ENCODE measurements at places on chromosomes 5 and 9.
A peak's percentile ranks its signal among the peaks of the same experiment; 100 is the strongest.

DNA sequence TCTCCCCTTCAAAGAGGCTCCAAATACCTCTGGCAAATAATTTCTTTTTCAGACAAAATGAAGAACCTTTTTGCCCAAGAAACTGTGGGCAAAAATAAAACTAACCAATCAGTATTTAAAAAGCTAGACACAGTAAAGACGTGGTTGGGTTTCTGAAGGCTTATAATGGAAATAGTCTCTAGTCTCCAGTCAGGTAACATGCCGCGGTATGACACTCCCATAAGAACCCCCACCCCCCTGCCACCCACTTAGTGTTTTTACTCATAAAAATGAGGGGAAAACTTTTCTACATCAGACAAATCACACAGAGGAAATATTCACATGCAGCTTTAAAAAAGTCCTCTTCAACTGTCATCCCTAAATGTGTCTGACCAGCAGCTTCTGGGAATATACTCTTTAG lies 105.3 kb downstream of the THBS4 start:
- no peak for DNase-seq

- no peak for DNase-seq
Observed at GRCh38 chr5:173529861-173530260, 86.6 kb downstream of the BOD1 start.

DNA sequence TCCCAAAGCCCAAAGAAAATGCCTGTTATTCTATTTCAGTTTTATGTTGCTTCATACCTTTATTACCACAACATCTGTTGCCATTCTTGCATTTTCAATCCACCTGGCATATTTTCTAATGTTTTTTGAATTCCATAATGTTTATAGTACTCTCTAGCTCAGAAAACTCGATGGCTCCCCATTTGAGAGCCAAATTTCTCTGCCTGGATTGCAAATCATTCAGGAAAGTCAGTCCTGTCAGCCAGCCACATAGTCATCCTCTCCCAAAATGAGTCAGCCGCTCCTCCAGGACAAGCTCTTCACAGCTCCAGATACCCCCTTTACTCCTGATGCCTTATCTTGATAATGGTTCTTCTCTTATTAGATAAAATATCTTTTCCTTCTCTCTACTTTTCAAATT lies 78.2 kb upstream of the ADCY2 start:
- peak; percentile 43 for DNase-seq

DNA sequence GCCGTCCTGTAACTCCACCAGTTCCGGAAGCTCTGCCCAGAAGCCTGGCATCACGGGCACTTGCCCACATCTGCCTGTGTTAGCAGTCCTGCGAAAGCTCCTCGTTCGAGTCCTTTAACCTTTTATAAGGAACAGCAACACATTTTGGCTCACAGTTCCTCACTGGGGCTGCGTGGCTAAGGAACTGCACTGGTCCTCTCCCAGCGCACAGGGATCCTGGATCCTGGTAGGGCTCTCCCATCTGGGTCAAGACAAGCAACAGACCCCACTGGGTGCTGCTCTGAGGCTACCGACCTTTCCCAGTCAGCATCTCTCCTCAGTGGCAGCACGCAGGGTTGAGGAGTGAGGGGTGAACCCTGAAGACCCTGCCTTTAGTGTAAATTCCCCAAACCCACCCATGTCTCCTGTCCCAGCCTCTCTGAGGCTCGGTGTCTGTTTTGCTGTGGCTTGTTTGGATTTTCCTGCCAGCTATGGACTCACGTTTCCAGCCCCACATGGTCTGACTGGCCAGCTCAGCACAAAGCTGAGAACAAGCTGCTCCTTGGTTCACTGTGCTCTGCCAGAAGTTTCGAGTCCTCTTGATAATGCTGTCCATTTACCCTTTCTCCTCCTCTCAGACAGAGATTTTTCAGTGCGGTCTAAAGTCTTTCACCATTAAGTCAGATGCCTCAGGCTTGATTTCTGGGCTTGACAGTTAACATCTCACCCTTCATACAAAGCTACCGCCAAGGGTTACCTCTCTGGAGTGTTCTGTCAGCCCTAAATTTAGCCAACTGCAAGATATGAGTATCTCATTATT lies 80.0 kb downstream of the AK8 start:
- DNase-seq, result no peak

DNA sequence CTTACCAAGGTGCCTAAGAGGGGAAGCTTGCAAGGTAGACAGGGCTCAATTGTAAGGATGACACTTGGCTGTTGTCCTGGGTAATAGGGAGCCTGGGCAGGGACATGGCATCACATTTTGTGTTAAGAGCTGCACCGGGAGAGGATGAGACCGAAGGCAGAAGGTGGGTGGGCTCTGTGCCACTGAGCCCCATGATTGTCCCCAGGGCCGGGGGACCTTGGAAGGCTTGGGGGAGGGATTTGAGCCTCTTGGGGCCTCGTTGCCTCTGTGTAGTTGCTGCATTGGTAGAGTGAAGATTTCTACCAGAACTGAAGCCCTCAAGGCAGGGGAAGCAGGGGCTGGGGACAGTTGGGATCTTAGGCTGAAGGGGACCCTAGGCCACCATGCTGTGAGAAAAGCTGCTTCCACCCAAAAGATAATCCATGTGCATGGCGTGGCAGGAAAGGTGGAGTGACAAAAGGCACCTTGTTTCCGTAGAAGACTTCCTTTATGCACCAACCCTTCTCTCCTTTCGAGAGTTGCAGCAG lies 11.9 kb downstream of the FGF18 start:
- no peak for DNase-seq

GRCh38 chr5:94627191-94627590 lies 8.7 kb downstream of the SLF1 start:
- no peak for DNase-seq

- DNase-seq, result no peak
Observed at GRCh38 chr9:16180091-16180490, 627.2 kb downstream of the CCDC171 start.

GRCh38 chr5:53165431-53166182 lies 56.0 kb upstream of the MOCS2 start:
- DNase-seq, result no peak

- DNase-seq, result no peak
Observed at GRCh38 chr9:93510041-93510440, 56.7 kb upstream of the FAM120AOS start.

DNA sequence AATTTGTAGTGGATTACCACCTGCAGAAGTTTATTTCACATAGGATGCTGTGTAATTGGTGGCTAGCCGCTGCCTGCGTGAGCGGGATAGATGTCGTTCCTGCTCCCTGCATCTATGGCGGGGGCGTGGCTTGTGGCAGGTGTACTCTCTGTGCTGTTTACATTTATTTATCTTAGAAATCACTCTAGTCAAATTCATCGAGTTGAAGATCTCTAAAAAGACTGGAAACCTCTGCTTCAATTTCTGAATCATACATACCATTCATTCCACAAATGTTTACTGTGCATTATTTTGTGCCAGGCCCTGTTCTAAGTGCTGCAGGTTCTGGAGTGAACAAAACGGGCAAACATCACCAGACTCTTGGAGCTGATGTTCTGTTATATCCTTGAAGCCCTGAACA lies 11.9 kb downstream of the ROPN1L start:
- no peak for DNase-seq

DNA sequence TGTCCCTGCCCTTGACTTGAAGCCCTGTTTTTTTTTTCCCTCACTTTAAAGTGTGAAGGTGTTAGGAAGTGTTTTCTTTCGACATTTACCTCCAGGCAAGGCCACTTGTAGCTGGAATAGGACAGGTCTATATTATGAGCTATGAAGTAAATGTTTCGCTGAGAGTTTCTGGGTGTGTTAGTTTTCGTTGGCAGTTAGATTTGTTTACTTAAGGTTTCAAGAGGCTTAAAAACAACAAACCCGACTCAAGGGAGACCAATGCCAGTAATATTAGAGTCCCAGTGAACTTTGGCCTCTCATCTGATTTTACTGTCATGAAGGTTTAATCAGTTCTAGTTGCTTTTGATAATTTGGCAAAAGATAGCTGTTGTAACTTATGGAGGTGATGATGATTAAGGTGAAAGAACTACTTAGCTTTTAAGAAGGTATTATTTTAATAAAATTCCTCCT lies 25.2 kb downstream of the OCLN start:
- DNase-seq, result no peak

- DNase-seq, result no peak
Observed at GRCh38 chr9:126783949-126784348, 20.9 kb upstream of the ZBTB43 start.

DNA sequence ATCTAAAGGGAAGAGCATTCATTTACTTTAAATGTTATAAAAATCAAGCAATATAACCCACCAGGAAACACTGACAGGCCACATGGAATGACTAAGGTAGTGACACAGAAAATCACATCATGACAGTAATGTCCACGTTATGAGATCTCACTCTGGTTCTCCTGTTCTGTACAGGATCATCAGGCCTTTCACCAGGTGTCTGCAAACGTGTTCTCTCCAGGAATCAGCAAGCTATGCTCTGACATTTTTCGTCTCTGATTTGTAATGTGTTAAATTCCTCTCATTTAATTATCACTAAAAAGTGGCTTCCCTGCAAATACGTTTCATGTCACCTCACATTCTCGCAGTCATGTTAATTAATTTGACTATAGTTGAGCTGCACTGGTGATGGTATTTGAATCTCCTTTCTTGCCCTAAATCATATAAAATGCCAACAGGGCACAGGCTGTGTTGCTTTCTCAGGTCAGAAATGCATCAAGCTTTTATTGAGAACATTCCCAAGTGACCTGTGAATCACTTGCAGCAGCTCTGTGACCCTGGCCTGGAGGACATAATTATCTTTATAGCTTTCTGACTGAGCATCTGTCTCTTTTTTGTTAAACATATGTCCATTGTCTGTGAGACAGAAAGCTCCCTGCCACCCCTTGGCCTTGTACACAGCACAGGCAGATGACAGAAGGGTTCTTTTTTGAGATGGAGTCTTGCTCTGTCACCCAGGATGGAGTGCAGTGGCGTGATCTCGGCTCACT lies 196.2 kb downstream of the DIRAS2 start:
- DNase-seq, result no peak

DNA sequence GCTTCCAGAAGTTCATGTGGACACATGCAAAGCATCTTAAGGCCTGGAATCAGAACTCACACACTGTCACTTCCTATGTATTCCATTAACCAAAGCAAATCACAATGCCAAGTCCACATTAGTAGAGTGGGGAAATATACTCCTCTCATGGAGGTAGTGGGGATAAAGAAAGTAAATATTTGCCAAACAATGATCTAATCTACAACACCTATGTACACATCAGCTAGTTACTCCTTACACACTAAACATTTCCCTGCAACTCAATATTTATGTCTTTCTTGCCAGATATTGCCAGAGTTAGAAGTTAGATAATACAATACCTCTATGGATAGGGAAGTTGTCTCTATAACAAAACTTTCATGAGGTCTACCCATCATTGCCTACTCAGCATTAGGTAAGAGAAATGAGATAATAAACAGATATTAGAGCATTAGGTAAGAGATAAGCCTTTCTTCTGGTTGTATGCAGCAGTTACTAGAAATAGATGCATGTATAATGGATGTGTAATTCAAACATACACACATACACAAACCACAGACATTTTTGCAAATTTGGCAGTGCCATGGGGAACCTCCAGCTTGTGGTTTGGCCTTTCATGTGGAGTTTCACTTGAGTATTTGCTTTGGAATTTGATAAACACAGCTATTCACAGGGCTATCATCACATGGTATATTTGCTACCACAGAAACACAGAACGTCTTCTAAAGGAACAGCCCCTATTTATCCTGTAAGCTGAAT lies 196.5 kb downstream of the TLE1 start:
- DNase-seq, result peak; percentile 99

DNA sequence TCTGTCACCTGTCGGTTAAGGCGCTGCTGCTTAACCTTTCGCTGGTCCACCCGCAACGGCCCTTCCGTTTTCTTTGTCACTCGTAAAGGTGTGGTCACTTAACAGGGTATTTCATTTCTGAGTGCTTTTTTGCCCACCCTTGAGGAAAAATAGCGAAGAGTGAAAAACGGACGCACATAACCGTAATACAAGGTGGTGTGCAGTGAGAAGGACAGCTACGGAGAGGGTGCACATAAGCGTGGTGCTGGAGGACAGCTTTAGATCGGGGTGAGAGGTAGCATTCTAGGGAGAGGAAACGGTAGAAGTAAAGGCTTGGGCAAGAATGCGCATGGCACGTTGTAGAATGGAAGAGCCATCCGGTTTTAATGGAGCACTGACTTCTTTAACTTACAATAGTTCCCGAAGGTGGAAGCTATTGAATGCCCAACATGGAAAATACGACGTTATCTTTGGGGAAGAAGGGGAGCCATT lies 761 bp downstream of the CCT5 start:
- no peak for DNase-seq

DNA sequence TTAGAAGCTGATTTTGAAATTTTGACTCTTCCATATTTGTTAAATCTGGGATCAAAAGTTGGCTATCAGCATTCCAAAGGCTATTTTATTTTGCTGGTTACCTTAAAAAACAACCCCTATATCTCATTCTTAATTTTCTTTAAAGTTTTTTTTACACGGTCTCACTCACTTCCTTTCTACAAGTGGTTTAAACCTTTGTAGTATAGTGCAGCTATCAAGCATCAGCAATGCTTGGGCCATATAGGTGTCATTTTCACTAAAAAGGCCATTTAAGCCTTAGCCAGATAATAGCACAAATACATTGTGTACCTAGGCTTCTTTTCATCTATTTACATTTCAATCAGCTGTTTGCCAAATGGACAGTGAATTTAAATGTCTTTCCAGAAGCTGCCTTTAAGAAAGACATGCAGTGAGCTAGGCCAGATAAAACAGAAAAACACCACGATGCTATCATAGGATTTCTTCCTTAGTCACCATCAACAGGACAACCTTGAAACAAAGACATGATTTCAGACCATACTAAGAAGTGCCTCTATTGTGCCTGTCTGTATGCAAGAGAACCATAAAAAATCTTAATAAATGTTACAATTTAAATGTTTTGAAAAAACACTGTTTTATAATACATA lies 104.2 kb downstream of the RAPGEF6 start:
- no peak for DNase-seq

- DNase-seq, result no peak
Observed at GRCh38 chr9:125948887-125949596, 201.9 kb downstream of the PBX3 start.

DNA sequence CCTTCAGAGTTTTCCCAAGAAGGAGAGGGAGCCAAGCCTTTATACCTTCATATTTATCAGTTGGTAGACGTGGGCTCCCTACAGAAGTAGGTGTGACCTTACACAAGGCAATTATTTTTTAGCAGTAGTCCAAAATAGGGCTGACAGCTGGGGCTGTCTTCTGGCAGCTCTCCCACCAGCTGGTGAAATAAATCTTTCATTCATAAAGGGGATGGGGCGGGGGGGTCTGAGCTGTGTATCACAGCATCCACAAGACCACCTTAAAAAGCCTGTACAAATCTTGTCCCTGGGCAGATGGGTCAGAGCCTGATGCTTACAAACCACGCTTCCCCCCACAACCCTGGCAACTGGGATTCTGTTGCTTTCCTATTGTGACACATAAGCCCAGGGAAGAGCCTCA lies 19.7 kb downstream of the CSF2 start:
- DNase-seq, result no peak

GRCh38 chr9:86926145-86926544 lies 21.2 kb downstream of the GAS1 start:
- no peak for DNase-seq

GRCh38 chr9:135797507-135798262 lies 95.7 kb downstream of the KCNT1 start:
- peak; percentile 6 for DNase-seq

GRCh38 chr5:130112246-130112645 lies 208.0 kb downstream of the CHSY3 start:
- no peak for DNase-seq
